ENCODE measurements at places on chromosomes 4 and X.
A peak's percentile ranks its signal among the peaks of the same experiment; 100 is the strongest.

- no peak for DNase-seq
These were observed 328.3 kb downstream of the GPAT3 start for GRCh38 chr4:83864097-83864817.

DNA sequence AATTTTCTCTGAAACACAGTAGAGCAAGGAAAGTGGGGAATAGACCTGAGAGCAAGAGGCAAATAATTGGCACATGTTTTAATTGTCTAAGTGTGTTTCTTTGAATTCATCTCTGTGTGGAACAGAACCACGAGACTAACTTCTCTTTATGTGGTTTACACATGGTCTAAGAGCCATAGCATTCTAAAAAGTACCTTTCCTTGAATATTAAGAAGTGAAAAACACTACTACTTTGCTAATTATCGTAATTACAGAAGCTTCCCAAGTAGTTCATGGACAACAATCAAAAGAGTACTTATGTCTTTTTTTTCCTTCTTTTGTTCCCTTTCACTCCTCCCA, 2.9 kb upstream of the CYBB start:
- DNase-seq = no peak

DNA sequence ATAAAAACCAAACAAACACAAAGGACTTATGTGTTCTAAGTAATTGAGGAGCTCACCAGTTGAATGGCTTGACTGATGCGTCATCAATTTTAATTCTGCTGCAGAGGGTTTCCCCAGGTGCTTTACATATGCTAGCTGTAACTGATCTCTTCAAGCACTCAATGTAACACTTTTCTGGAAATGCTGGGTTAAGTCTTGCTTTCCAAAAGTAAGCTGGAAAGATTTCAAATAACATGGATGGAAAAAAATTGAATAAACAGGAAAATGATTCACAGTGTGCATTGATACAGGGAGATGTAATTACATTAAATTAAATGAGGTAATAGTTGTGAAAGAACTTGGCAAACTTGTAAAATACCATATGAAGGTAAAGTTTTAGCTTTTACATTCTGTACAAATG, 186.7 kb upstream of the WDFY3 start:
- DNase-seq = no peak

- no peak for DNase-seq
These were observed 21.0 kb downstream of the SAT1 start for GRCh38 chrX:23803931-23804381.

GRCh38 chr4:176939445-176939844, 146.7 kb upstream of the VEGFC start:
- DNase-seq = no peak

- DNase-seq = no peak
These were observed 17.1 kb upstream of the ANXA3 start for GRCh38 chr4:78534286-78534955.

DNA sequence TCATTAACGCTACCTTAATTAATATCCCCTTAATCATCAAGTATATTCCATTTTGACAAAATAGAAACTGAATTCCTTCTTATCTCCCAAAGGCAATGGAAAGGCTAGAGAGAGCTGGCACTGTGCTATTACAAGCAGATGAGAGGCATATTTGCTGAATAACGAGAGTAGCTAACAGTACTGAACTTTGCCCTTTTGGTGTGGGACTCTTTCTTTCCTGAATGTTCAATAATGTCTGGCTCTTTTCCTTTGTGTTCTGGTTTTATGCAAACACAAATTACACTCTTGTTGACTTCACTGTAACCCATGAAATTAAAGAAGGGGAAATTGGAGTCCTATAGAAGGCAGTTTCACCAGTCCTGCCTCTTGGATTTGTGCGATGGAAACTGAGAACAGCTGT, 63.5 kb downstream of the SHROOM3 start:
- no peak for DNase-seq

GRCh38 chr4:128847082-128847724, 37.7 kb downstream of the JADE1 start:
- DNase-seq = no peak

DNA sequence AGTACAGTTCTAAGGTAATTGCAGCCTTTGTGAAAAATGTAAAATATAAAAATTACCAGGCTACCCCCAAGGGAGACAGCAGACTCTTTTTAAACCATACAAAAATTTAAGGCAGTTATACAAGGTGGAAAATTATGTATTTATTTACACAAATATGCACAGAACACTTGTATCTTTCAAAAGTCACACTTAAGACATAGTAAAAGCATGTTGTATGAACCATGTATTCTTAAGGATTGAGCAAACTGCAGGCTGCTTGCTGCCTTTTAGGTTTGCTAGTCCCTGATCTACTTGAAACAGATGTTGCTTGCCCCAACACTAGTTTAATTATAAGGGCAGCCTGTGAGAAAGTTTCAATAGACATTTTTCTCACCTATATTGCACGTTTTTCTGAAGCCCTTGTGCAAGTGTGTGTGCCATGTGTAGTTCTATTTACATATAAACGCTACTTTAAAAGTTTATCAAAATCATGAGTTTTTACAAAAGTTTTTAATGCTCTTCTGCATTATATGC, 72.8 kb downstream of the PRSS12 start:
- peak; percentile 23 for DNase-seq

GRCh38 chrX:29926056-29926455, 289.3 kb upstream of the MAGEB2 start:
- DNase-seq = no peak

GRCh38 chr4:36292556-36293188, 11.3 kb downstream of the DTHD1 start:
- DNase-seq = no peak

- DNase-seq = no peak
These were observed 9.3 kb downstream of the MXD4 start for GRCh38 chr4:2252530-2253091.

- no peak for DNase-seq
These were observed 51.6 kb downstream of the NAP1L5 start for GRCh38 chr4:88645994-88646393.

GRCh38 chr4:17489123-17489522, 22.8 kb downstream of the QDPR start:
- DNase-seq = no peak

DNA sequence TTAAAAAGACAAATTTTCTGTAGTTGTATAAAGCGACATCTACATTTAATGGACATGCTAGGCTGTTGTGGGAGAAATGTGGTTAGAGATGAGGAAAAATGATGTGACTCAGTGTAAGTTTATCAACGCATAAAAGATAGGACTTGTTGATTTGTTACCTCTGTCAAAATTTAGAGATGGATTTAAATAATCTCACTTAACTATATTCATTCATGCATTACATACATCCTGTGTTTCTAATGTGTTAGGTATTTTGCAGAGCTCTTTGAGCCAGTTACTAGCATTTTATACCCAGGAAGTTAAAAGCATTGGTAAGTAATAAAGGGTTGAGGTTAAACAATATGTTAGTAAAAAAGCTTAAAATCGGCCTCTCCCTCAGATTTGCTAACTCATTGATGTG, 34.3 kb downstream of the METAP1 start:
- DNase-seq = peak; percentile 9

DNA sequence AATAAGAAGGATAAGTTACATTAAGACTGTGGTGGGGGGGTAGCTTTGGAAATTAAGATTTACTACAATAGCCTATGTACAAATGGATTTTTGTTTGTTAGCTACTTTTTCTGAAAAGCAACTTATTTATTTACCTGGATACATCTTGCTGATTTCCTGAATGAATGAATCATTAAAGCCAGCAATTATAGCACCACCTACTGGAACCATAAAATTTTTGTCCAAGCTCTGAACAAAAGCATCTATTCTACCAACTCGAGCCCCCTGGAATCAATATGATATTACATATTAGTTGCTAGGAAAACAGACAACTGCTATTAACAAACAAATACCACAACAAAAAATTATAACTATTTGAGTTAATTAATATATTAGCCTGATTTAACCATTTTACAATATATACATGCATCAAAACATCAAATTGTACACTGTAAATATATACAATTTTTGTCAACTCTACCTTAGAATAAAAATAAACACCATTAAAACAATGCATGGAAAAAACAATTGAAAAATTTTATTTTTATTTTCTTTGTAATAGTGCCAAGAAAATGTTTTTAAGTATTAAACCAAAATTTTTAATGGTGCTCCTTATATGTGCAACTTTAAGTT, 15.3 kb downstream of the SEPSECS start:
- DNase-seq = peak; percentile 36

- no peak for DNase-seq
These were observed 207.8 kb upstream of the DCAF8L1 start for GRCh38 chrX:28189011-28189410.

DNA sequence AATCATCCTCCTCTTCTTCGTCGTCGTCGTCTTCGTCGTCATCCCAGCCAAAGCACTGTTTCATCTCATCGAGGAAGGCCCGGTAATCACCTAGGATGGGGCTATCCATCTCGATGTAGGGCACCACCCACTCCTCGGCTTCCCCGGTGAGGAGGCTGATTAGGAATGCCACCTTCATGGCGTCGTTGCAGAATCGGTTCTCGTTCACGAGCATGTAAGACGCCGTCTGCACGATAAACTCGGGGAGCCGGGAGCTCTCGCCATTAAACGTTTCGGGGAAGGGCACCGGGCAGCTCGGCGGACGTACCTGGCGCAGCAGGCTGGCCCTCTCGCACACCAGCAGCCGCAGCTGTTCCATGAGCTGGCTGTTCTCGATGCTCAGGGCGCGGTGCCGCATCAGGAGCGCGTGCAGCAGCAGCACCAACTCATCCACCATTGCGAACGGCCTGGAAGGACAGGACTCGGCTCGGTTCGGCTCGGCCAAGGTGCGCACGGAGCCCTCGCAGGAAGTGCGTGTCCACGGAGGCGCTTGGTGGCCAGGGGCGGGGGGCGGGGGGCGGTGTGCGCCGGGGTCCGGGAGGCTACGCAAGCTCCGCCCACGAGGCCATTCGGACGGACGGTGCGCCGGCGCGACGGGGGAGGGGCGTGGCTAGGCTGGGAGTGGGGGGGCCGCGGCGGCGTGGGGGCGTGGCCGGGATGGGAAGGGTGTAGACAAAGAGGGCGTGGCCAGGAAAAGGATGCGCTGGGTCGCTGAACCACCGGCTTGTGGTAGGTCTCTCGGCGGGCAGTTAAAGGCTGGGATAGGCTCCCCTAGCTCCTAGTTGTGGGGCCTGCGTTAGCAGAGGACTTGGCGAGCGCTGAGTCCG, at the start of gene LDOC1:
Gene LDOC1, minus strand, starts transcription at position 544 of the 866 bp plus-strand sequence. Its CDS starts 108 bp downstream, at position 436.
- no peak for DNase-seq

- DNase-seq = peak; percentile 41
These were observed 24.1 kb downstream of the ZCCHC12 start for GRCh38 chrX:118847676-118848075.

GRCh38 chr4:108276690-108277089, 108.0 kb upstream of the LEF1 start:
- no peak for DNase-seq

DNA sequence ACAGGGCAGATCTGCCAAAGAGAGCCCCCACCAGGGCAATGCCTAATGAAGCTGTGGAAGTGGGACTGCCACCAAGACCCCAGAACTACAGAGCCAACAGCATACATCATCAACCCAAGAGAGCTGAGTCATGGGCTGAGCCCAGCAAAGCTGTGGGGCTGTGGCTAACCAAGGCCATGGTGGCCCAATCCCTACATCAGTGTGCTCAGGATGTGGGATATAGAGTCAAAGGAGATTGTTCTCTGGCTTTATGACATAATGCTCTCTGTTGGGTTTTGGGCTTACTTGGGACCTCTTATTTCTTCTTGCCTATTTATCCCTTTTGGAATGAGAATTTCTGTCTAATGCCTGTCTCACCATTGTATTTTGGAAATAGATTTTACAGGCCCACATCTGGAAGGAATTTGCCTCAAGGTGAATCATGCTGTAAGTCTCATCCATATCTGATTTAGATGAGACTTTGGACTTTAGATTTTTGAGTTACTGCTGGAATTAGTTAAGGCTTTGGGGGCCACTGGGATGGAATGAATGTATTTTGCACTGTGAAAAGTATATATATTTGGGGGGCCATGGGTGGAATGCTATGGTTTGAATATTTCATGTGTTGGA, 5.4 kb upstream of the PRDM5 start:
- DNase-seq = no peak

DNA sequence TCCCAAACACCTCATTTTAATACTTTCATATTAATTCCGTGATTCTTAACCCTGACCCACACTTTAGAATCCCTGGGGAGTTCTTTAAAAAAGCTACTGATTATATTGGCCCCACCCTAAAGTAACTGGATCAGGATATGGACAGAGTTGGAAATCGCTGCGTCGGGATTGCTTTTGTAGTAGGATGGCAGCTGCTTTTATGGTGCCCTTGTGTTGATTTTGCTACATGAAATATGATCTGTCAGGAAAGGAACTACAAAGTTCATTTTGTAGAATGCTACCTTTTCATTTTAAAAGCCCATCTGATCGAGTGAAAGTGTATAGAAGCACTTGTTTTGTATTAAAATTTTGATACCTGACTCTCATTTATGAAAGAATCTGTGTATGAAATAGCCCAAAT, 43.6 kb downstream of the TMEM131L start:
- no peak for DNase-seq

DNA sequence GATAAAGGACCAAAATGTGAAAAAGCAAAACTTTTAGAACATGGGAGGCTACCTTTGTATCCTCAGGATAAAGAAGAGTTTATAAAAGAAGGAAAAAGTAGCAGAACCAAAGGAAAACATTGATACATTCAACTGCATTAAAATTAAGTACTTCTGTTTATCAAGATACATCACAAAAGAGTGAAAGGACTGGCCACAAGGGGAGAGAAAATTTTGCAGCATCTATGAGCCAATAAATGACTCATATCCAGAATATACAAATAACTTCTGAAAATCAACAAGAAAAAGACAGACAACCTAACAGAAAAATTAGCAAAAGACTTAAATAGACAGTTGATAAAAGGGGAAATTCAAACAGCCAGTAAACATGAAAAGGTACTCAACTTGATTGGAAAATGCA, 177.1 kb downstream of the RBMX2 start:
- no peak for DNase-seq

DNA sequence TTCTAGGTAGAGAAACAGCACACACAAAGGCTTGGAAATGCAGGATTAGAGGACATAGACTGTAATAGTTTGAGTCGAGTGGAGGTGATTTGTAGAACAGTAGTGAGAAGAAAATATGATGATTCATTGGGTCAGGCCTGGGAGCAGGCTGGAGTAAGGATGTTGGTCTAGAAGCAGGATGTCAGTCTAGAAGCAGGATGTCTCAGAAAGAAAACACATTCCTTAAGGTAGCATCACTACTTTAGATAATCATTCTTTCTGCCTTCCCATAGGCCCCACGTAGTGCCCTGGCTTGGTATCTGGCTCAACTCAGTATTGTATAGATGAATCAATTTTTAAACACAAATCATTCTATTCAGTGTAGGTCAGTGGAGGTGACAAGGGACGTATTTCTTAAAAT, 11.2 kb upstream of the DACH2 start:
- DNase-seq = no peak

DNA sequence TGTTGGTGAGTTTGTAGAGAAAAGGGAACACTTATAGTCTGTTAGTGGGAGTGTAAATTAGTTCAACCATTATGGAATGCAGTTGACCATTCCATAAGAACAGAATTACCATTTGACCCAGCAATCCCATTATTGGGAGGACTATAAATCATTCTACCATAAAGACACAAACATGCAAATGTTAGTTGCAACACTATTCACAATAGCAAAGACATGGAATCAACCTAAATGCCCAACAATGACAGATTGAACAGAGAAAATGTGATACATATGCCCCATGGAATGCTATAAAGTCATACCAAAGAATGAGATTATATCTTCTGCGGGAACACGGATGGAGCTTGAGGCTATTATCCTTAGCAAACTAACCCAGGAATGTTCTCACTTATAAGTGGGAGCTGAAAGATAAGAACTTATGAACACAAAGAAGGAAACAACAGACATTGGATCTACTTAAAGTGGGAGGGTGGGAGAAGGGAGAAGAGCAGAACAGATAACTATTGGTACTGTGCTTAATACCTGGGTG, 1819.2 kb upstream of the ADGRL3 start:
- no peak for DNase-seq

All from OCI-LY7 (cell line).